ENCODE measurements at places on chromosomes 3 and 15. TPM values are rescaled to one million over a fixed set of nuclear protein-coding genes. Genes with fewer than 3 reads are reported as not detected.

DNA sequence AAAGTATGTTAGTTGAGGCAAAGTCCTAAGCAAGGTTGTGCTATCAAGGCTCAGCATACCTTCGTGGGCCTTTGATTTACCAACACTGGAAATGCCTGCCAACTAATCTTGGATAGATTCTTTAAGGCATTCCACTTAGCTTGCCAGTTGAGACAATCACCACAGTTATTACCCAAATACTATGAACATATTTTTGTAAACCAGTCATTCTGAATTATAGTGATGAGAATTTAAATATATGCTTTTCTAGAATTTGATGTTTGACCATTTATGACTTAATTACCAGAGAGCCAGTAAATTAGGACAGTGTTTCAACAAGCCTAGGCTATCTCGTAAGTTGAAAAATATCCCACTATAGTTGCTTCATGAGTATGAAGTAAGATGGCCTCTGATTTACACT, 15.5 kb downstream of the TRIM59 start:
- H3K27me3 ChIP-seq = no peaks in the 10 kb centered on the region
- H3K27ac ChIP-seq = no peak overlapping the region
- DNase-seq = no peak
- H3K36me3 ChIP-seq = peaks cover 49% of the 10 kb centered on the region
- H3K4me1 ChIP-seq = peaks cover 19% of the 10 kb centered on the region

DNA sequence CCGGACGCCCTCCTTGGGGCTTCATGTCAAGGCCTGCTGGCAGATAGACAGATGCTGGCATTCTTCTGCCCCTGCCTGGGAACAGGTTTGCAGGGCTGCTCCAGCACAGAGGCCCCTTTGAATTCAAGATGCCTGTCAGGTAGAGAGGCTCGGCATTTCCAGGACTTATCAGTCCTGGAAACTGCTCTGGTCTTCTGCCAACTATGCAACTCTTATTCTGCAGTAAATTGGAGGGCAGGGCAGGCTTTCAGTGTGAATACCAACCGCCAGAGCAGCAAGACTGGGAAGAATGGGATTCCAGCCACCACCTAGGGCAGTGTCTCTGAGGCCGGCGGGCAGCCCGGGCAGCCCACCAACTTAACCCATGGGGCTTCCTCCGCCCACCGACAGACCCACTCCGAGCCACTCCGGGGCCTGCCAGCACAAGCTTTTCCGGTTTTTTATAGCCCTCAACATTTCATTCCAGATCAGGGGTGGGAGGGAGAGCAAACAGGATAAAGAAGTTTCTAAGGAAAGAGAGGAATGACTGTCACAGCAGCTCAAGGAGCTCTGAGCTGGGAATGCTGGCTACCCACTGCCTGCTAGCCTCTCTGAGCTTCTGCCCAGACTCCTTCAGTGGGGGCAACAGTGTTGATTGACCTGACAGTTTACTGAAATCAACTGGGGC, 140.9 kb downstream of the NTRK3 start:
- H3K4me1 ChIP-seq = no peaks in the 10 kb centered on the region
- no peaks in the 10 kb centered on the region for H3K27me3 ChIP-seq
- H3K27ac ChIP-seq = no peak overlapping the region
- H3K4me3 ChIP-seq = no peak overlapping the region

GRCh38 chr3:99848433-99848832, 30.8 kb downstream of the CMSS1 start:
- no peak overlapping the region for H3K4me3 ChIP-seq
- no peak overlapping the region for H3K27ac ChIP-seq
- H3K27me3 ChIP-seq = no peaks in the 10 kb centered on the region
- H3K36me3 ChIP-seq = peaks cover 27% of the 10 kb centered on the region
- no peak for DNase-seq
- peaks cover 37% of the 10 kb centered on the region for H3K4me1 ChIP-seq

DNA sequence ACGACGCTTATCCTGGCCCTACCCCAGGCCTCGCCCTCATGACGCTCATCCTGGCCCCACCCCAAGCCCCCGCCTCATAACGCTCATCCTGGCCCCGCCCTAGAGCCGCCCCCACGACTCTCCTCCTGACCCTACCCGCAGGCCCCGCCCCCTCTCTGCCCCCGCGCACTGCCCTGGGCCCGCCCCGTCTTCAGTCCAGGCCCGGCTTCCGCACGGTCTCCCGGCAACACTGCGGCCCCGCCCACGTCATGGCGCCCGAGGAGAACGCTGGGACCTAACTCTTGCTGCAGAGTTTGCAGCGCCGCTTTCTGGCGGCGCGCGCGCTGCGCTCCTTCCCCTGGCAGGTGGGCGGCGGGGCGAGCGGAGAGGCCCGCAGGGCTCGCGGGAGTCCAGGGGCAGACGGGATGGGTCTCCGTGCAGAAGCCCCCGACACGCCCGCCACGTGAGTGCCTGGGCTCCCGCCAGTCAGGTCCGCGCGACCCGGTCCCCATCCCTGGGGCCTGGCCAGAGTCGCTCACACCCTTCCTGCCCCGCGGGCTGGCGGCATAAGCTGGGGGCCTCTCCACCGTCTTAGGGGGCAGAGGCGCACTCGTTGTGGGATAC, 52.5 kb upstream of the ROPN1B start:
- H3K27ac ChIP-seq = peak overlapping the region; percentile 84
- H3K36me3 ChIP-seq = no peaks in the 10 kb centered on the region
- H3K4me3 ChIP-seq = peak overlapping the region; percentile 80
- no peak for DNase-seq
- peaks cover 12% of the 10 kb centered on the region for H3K4me1 ChIP-seq

SLC24A5 gene
- total RNA-seq = not detected

GRCh38 chr15:70504988-70505387, 258.4 kb downstream of the UACA start:
- no peak for DNase-seq
- H3K4me1 ChIP-seq = peaks cover 55% of the 10 kb centered on the region
- no peak overlapping the region for H3K4me3 ChIP-seq
